ENCODE measurements at places on chromosomes 5 and 9.

GRCh38 chr9:76608575-76609273 is 149.7 kb downstream of the GCNT1 start:
- no peak for DNase-seq

- no peak for DNase-seq
These were observed 37.3 kb downstream of the MRPL36 start for GRCh38 chr5:1762121-1762882.

GRCh38 chr9:111102793-111103464 is 64.7 kb upstream of the LPAR1 start:
- DNase-seq: no peak

- DNase-seq: no peak
These were observed 190.6 kb upstream of the MSX2 start for GRCh38 chr5:174533751-174534241.

GRCh38 chr9:81720450-81721086 is 31.2 kb upstream of the TLE1 start:
- DNase-seq: no peak

DNA sequence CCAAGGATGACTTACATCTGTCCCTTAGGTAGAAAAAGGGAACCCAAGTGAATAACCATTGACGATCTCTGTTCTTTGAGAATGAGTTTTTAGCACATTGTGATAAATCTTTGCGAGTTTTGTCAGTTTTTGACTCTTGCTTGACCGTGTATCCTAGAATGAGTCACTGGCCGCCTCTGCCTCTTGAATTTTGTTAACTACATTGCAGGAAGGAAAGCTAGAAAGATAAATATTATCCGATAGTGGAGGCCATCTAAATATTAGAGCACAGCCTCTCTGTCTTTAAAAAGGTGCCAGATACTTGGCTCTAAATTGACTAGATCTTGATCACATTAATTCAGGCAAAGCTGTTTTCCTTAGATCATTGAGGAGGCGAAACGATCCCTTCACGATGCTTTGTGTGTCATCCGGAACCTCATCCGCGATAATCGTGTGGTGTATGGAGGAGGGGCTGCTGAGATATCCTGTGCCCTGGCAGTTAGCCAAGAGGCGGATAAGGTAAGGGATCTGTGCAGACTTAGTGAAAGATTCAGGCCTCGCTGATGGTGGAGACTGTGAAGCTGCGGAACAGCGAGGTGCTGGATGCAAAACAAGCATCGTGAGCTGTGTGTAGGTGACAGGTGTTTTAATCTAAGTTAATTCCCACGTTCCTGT is 12.2 kb downstream of the CCT5 start:
- DNase-seq: no peak

GRCh38 chr5:100026606-100027005 is 508.6 kb upstream of the FAM174A start:
- no peak for DNase-seq

DNA sequence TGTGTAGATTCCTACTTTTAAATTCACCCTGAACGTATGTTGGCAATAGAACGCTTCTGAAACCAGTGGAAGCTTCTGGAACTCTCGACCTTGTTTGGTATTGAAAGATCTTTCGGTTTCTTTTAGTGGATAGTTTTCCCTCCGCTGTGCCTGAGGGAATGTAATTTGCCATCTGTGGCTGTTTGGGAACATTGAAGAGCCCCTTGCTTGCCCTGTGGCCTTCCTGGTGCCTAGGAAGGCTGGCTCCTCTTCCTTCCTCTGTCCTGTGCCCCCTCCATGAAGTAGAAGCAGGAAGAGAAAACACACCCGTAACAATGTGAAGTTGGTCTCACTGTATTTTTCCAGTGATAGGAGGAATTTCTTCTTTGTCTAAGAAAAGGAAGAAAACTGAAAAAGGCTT is 274.3 kb downstream of the AOPEP start:
- DNase-seq: no peak

DNA sequence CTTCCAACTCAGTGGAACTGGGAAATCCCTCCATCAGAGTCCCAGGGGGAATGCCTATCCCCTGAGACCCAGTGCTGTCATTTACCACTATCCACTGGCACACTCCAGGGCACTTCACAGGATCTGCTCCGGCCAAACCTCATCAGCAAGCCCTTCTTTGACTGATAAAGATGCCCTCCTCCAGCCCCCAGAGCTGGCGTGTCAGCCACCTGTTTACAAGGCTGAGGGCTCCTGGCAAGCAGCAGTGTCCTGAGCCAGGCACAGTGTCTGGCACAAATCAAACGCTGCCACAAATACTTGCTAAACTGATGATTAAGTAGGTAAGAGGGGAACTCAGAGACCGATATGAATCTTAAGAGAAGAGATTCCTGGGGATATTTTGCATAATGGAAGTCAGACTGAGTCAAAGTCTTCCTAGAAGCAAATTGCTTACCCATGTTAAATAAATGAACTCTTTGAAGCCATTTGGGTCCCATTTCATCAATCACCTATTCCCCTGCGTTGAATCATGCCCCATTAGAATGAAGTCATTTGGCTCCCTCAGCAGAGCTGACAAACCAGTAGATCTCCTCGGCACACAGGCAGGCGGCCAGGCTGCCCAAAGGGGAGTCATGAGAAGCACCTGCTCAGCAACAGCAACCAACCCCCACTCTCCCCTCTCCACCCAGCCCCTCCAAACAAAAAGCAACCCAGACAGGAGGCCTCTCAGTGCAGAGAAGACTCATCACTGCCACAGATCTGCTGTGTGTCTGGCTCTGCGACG is 97.4 kb downstream of the CDK5RAP2 start:
- DNase-seq: no peak

DNA sequence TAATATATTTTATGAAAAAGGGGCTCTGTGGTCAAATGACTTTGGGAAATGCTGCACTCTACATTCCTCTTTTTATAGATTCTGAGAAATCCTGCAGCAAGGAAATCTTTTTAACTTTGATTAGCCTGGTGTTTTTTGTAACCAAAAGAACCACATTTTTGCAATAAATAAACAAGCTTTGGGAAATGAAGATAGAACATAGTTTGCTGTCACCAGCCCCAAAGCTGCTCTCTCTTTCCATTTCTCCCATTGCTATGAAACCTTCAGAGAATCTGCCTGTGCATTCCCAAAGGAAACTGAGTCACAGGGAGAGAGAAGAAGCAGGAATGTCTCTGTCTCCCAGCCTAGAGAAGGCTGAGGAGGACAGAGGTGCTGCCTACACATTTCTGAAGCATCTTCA is 59.0 kb downstream of the COL15A1 start:
- DNase-seq: no peak

GRCh38 chr5:179872055-179872827 is 13.6 kb upstream of the MRNIP start:
- DNase-seq: no peak

GRCh38 chr9:110334183-110334582 is 3.5 kb downstream of the TXNDC8 start:
- DNase-seq: no peak

DNA sequence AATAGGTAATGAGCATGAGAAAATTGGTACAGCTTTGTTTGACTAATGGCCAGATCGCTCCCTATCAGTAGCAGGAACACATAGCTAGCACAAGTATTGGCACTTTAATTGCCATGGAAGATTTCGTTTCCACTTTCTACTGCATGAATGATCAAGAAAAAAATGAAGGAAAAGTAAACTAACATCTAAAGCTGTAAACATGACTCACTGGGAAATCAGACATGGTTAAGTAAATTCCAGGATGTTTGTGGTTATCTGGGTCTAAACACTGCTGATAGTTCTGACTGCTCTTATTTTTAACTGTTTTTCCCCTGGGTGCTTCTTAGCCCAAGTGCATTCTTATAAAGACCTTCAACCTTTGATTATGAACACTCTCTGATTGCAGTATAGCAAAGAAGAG is 388.9 kb downstream of the NR2F1-AS1 start:
- no peak for DNase-seq

DNA sequence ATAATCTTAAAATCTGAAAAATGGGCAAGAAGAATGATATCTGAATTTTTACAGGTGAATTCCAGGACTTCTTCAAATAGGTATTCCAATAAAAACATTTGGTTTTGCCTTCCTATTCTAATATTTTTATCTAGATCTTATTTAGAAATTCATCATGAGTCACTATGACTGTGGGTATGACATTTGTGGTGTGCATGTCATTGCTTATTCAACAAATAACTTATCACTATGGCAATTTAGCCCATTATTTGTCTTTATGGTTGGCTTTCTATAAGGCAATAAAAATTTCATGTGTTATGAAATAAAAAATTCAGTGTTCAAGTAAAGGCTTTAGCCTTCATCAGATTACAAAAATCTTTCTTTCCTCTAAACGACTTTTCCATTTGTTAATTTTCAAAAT is 1139.6 kb upstream of the NUDT12 start:
- no peak for DNase-seq

DNA sequence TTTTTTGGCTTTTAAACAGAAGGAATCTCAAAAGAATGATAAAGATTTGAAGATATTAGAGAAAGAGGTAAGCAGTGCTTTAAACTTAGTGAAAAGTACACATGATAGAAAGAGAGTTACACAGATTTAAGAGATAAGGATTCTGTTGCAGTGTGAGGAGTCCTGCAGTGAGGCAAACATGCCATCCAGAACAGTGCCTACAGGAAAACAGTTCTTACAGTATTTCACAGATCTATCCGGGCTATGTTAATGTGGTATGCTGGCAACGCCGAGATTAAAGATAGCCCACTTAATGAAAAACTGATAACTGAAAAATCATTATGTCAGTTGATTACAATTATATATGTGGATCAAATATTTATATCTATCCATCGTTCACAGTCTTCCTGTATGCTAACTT is 7.2 kb downstream of the HMMR start:
- DNase-seq: no peak

GRCh38 chr5:127909066-127909465 is 174.5 kb upstream of the SLC12A2 start:
- no peak for DNase-seq

All from cortex of kidney (tissue), 1 donor.